ENCODE measurements at places on chromosomes 5 and 9.

- no peak for DNase-seq
Measured at GRCh38 chr9:123998278-123998925, 13.2 kb upstream of the LHX2 start.

- no peak for DNase-seq
Measured at GRCh38 chr5:167730121-167730520, 561.3 kb upstream of the WWC1 start.

DNA sequence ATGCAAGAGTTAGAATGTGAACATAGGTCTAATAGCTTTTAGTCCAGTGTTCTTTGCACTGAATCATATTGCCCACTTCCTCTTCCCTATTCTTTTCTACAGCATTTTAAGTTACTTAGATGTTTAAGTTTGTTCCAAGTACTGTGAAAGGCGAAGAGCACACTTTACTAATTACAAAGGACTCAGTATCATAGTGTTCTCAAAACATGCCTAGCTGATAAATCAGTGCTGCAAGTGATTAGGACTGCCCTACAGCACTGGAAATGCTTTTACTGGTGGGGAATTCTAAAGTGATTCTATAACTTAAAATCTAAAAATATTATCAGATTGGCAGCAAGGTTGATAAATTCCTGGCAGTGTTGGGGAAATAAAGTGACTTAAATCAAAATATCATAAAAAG is 177.9 kb upstream of the KCNN2 start:
- DNase-seq = no peak

GRCh38 chr5:65172486-65173129 is 309.1 kb downstream of the ADAMTS6 start:
- peak; percentile 1 for DNase-seq

DNA sequence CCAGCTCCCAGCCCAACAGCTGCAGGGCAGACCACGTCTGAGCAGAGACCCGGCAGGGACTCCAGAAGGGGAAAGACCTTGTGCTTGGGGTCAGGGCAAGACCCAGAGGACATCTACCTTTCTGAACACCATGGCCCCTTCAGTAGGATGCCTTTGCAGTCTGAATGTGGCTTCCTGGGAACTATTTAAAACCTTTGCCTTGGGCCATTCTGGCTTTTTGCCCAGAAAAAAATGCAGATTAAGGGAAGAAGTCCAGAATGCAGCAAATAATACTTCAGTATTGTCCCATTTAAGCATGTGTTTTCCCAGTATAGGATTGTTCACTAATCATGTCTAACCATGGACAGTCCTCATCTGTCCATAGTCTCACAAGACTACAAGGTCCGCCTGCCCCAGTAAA is 67.5 kb upstream of the ERCC6L2 start:
- DNase-seq = no peak

- DNase-seq = no peak
Measured at GRCh38 chr5:92421942-92422341, 1038.8 kb upstream of the ARRDC3 start.

DNA sequence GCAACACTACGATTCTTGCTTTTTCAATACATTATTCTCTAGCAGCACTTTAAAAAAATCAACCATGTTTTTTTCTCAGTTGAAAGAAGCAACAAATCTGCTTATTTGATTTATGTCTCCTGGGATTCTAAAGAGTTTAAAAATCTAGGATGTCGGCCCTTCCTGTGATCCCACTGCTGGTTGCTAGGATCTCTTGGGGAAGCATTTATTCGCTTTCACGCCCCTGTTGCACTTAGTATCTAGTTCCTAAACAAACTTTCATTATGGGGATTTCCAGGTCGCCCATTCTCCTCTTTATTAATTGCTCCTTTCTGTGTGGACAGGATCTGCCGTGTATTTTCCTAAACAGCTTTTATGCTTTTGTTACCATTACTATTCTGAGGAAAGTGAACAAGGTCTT is 313.5 kb downstream of the AGTPBP1 start:
- DNase-seq = no peak

DNA sequence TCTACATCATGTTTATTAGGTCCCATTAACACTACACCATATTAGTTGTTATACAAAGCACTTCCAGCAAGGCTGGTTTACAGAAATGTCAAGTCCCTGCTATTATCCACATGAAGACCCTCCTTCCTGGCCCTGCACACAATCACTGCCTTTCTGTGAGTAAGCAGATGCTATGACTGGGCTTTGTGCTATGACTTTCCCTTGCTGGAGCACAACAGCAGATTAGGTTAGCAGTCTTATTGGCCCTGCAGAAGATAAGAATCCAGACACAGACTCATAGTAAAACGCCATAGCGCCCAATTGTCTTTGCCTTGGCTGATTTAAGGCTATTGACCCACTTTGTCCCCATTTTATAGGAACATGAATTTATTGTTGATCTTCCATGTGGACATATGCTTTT is 228.9 kb upstream of the ACTBL2 start:
- no peak for DNase-seq

GRCh38 chr5:28580616-28581015 is 1542.2 kb upstream of the CDH9 start:
- DNase-seq = no peak

DNA sequence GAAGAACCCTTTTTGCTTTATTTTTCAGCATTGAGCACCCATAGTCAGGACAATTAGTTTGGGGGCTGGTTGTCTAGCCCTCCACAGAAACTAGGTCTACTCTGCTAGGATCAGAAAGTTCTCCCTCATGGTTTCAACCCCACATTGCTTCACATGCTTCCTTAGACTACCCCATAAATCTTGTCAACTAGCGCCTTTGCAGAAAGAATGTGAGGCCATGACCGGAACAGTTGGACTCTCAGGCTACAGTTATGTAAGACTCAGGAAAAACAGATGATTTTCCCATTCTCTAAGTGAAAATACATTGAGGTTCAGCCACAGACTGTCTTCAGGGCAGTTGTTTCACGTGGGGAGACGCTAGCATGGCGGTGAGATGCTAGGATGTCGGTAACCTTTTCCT is 255.6 kb downstream of the NR3C1 start:
- no peak for DNase-seq

DNA sequence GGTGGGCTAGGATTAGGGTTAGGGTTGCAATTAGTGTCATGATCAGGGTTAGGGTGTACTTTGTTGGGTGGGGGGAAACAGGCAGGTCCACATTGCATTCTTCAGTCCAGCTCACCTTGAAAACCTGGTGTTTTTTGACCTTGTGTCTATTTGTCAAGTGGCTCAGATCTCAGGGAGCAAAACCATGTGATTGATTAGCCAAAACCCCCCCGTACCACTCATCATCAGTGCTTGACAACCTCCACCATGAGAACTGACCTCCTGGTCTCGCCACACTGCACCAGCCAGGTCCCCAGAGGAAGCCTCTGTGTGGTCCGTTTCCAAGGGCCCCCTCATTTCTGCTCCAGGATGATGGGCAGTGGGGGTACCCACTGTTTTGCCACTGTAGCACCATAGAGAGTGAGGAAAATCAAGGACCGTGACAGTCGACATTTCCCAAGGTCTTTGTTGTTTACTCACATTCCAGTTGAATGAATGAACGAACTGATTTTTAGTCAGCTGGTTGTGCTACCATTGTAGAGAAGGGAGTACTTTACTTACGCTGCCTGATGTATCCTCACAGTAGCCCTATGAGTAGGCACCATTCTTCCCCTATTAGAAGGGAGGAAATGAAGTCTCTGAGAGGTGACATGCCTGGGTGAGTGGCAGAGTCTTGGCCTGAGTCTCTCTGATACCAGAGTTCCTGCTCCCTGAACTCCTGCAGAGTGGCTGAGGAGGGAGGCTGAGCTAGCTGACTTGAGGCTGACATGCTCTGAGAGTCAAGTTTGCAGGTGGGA is 84.8 kb downstream of the RAD23B start:
- DNase-seq = no peak

GRCh38 chr5:173011566-173011965 is 28.0 kb downstream of the ATP6V0E1 start:
- no peak for DNase-seq

DNA sequence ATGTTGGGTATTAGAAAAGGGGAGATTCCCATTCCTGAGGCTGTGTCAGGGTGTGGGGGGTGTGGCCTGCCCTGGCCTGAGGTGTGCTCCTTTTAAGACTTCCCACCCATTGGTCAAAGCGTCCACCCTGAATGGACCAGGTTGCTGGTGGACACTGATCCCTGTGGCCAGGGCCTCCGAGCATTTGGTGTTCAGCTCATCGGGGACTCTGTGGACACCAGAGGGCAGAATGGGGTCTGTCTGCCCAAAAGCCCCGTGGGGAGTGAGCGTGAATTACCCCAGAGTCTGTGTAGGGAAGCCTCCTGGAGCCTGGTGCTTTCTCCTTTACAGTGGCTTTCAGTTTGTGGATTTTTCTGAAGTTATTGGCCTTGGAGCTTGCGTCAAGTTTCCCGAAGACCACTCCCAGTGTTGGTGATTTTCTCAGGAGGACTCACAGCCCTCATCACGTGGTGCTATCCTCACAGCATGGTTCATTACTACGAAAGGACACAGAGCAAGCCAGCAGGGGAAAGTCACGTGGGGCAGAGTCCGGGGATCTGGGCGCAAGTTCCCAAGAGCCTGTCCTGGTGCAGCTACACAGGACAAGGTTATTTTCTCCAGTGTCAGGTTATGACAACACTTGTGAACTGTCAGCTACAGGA is 55.5 kb downstream of the TENT4A start:
- no peak for DNase-seq

- DNase-seq = no peak
Measured at GRCh38 chr5:14143841-14144585, 871 bp downstream of the TRIO start.

GRCh38 chr5:55440188-55440646 is 94.5 kb downstream of the PLPP1 start:
- no peak for DNase-seq

GRCh38 chr9:85730916-85731630 is 10.7 kb downstream of the AGTPBP1 start:
- no peak for DNase-seq

- DNase-seq = no peak
Measured at GRCh38 chr9:93111001-93111370, 15.0 kb downstream of the CARD19 start.

GRCh38 chr5:35785601-35786085 is 71.0 kb upstream of the IL7R start:
- no peak for DNase-seq

DNA sequence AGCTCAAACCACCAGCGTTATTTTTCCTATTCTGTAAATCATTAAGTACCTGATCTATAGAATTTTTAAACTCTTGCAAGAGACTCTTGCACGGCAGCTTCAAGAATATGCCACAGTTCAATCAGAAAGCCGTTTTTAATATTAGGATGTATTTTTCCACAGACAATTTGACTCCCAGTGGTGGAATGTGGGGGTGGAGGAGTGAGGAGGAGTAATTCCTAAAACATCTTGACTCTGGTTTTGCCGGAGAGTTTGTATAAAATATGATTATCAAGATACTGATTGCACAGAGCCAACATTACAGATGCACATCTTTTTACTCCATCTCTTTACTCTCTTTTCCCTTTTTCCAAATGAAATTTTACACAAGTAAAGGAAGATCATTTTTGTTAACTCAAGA is 288.3 kb downstream of the ENC1 start:
- no peak for DNase-seq

GRCh38 chr9:136204838-136205706 is at the start of gene LHX3:
Gene LHX3, minus strand, starts transcription at chr9:136205128. Its CDS starts 116 bp downstream, at chr9:136205012.
- no peak for DNase-seq

GRCh38 chr5:83406906-83407305 is 64.6 kb upstream of the VCAN start:
- no peak for DNase-seq

DNA sequence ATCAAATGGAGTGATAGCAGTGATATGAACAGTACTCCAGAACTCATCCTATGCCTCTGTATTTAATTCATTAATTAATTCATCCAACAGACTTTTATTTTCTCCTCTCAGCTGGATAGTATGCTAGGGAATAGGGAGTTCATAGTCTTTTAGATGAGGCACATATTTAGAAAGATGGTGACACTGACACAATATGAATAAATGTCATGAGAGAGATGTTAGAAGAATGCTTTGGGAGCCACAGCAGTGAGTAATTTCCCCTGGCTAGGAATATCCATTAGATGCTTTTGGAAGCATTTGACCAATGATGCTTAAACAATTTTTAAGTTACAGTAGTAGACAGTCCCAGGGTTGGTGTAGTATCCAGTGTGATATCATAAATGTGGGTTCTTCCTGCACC is 428.7 kb upstream of the SGCD start:
- DNase-seq = no peak

- DNase-seq = no peak
Measured at GRCh38 chr5:127820910-127821553, 117.8 kb downstream of the CCDC192 start.

DNA sequence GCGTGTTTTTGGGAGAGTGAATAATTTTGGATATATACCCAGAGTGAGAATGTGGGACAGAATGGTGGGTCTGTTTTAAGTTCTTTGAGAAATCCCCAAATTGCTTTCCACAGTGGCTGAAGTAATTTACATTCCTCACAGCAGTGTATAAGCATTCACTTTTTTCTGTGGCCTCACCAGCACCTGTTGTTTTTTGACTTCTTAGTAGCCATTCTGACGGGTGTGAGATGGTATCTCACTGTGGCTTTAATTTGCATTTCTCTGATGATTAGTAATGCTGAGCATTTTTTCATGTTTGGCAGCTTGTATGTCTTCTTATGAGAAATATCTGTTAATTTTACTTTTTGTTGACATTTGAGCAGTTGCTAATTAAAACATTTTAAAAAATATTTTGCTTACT is 9.4 kb upstream of the SPATA31D1 start:
- no peak for DNase-seq

- DNase-seq = no peak
Measured at GRCh38 chr9:135490980-135491464, 9.5 kb upstream of the MRPS2 start.

- DNase-seq = no peak
Measured at GRCh38 chr5:72244862-72245371, 75.1 kb downstream of the MRPS27 start.

GRCh38 chr9:37925006-37925405 is 21.1 kb upstream of the SLC25A51 start:
- DNase-seq = no peak

DNA sequence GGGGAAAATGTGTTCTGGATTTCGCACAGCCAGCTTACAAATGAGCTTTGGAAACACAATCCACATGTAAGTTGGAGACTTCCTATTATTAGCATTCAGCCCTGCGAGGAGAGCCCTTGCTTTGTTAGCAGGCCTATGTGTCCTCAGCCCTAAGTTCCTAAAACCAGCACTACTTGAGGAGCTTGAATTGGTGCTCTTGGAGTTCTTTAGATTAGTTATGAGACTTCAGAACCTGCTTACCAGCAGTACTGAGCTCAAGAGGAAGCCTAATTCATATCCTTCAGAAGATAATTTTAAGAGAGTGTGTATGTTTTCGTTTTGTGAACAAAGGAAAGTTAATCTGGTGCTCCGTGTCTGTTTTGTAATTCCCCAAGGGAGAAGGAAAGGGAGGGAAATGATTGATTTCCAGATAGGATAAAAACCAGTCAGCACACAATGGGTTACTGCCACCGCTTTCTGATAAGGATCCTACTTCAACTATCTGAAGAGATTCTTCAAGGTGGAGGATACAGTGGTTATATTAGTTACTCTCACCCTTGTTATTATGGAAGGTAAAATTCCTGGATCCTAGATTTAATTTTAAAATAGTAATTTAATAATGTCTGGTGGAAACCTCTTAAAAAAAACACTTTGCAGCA is 35.2 kb downstream of the PIK3R1 start:
- no peak for DNase-seq

Data from activated CD8-positive, alpha-beta memory T cell treated with anti-CD3 and anti-CD28 coated beads for 4 hours (primary cell).